Stimulated activated naive CD4-positive, alpha-beta T cell (primary cell): ENCODE measurements at places on chromosomes 12 and 14.

GRCh38 chr12:41325336-41325735, 137.2 kb downstream of the PDZRN4 start:
- no peak for DNase-seq

GRCh38 chr14:80383223-80383622, 171.9 kb upstream of the DIO2 start:
- no peak for DNase-seq

DNA sequence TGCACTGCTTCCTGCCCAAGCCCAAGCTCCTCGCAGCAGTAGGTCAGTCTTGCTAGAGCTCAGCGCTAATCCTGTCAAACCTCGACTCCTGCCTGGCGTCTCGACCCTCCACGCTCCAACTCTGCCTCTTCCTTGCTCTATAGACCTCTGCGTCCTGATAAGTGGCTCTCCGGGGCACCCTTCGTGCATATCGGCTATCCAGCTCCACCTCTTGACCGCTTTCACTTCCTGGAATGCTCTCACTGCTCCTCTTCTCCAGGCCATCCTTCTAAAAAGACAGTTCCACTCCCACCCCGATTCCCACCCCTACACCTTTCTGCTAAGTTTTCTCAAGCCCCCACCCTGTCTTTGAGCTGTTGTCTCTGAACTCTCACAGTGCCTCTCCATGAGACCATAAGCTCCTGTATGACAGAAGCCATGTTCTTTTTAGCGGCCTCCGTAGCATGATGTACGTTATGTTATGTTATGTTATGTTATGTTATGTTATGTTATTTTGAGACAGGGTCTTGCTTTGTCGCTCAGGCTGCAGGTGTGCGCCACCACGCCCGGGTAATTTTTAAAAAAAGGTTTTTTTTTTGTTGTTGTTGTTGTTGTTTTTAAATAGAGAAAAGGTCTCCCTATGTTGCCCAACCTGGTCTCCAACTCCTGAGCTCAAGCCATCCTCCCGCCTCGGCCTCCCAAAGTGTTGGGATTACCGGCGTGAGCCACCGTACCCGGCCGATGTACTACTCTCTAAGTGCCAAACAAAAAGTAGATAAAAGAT, 601 bp downstream of the COX14 start:
- peak; percentile 40 for DNase-seq

DNA sequence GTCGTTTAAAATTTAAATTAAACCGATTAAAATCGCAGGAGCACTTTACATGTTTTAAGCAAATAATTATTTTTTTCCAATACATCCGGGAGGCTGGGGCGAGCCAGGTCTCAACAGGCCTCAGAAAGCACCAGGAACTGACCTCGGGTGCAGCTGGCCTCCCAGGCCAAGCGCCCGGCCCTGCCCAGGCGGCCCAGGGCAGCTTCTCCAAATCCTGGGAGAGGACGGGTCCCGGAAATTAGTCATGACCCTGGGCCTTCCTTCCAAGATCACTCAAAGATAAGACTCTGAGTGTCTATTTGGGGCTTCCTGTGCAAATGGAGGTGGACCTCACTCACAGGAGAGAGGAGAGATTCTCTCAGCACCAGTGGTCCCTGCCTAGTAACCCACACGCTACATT, 177.1 kb downstream of the BCL11B start:
- no peak for DNase-seq

DNA sequence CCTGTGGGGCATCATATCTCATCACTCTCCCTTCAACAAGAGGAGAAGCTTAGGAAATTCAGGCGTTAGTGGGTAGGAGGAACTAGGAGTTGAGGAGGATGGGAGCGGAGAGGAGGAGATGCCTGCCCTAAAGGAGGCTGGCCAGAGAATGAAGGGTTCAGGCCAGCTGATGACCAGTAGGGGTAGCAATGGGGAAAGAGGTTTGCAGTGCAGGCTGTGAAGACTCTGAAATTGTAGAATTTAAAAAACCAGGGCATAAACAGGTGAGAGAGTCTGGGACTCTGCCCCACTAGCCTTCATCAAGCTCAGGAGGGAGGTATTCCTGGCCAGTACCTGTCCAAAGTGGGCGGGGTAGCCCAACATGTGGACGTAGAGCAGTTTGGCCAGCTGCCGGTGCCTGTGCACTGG, 809 bp downstream of the AP1G2 start:
- no peak for DNase-seq

- no peak for DNase-seq
These were observed 29.1 kb downstream of the NGB start for GRCh38 chr14:77241955-77242354.

- no peak for DNase-seq
These were observed 169.2 kb downstream of the SYT1 start for GRCh38 chr12:79033788-79034187.
